ENCODE measurements at places on chromosomes 1 and 21.

GRCh38 chr1:155479205-155479604, 83.4 kb downstream of the ASH1L start:
- DNase-seq: no peak

GRCh38 chr1:154837034-154837671, 32.9 kb downstream of the KCNN3 start:
- no peak for DNase-seq

GRCh38 chr1:190762325-190762724, 284.7 kb upstream of the BRINP3 start:
- no peak for DNase-seq

- no peak for DNase-seq
Observed at GRCh38 chr1:79726321-79726720, 719.8 kb upstream of the ADGRL4 start.

GRCh38 chr1:207890136-207890738, 20.7 kb downstream of the CD34 start:
- no peak for DNase-seq

GRCh38 chr1:209911746-209912145, 26.3 kb upstream of the SYT14 start:
- no peak for DNase-seq

DNA sequence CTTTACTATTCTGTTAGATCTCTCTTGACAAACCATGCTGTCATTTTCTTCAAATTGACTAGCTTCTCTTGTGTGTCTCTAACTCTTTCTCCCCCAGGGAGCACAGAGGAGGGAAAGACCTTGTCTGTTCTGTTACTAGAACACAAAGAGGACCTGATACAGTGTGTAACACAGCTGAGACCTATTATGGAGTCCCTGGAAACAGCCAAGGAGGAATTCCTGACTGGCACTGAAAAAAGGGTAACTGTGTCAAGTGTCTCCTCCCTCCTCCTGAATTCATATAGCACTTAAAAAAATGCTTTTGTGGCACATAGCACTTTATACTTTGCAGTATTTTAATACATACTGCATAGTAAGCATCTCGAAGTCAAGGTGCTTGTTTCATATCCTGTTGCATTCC, 50.6 kb downstream of the ZBTB40 start:
- no peak for DNase-seq

GRCh38 chr1:229596925-229597699, 28.8 kb downstream of the TAF5L start:
- no peak for DNase-seq

DNA sequence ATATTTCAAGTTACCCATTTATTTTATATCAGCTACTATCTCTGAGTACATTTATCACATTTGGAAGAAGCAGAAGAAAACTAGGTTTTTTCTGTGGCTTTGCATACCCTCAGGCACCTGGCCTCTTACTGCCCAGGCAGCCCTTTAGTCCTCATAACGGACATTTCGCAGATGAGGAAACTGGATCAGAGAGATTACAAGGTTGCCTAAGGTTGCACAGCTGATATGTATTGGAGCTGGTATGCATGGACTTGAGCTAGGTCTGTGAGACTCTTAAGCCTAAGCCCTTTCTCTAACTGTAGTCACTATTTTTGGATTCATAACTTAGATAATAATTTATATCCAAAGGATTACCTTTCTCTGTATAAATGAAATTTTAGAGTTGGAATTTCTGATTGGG, 4.0 kb downstream of the CNIH3 start:
- DNase-seq: no peak

DNA sequence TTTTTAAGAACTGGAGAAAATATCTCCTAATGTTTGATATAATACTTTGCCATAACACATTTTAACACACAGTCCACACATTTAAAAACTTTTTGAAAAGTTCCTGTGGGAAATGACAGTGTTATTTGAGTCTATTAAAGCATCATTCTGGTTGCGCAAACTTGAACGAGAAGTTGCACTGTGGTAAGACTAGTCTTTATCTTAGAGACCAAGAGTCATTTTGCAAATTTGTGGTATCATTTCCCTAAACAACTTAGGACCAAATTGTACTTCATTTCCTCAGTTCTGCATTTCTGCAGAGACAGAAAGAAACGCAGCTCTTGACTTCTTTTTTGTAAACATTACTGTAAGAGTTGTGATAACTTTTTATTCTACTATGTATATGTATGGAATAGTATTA, at the start of gene RGS18:
Gene RGS18, plus strand, starts transcription at position 282 of the 400 bp plus-strand sequence. CDS start 176 bp downstream, outside the sequence.
- no peak for DNase-seq

DNA sequence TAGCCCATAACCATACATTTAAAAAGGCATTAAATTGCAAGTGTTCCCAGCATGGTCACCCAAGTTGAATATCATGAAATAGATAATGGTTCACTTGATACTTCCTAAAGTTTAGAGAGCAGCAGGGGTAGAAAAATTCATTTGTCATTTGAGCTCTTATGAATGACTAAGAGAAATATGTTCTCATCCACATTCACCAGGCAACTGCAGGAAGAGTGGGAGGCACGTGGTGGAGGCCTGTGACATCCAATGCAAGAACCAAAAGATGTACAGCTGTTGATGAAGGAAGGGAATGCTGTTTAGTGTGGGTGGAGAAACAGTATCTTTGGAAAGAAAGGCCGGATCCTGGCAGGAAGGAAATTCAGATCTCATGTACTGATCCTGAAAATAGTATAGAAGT, 473.1 kb downstream of the ADGRL2 start:
- no peak for DNase-seq

DNA sequence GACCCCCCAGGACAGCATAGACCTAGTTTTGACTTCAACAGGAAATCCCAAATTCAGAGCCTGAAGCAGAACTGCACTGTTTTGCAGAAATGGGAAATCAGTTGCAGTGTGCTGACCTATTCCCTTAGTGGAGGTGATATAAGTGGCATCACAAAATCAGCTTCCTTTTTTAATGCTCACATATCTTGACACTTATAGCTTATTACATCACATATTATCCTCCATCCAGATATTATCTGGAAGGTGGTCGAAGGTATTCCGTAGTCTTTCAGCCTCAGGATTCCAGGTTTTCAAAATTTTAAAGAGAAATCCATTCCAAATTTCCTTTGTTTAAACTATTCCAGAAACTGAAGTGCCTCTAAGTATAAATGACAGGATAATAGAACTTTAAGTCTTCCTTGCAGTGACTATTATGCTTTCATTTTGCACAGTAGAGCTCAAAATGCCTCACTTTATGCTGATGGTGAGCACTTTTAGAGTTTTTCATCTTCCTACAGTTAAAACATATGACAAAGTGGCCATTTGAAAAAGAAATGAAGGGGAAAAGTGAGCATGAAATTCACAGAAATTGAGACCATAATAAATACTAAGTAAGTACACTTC, 106.4 kb upstream of the DPYD start:
- no peak for DNase-seq

GRCh38 chr1:80536461-80536860, 1264.3 kb upstream of the ADGRL2 start:
- DNase-seq: no peak

GRCh38 chr1:20903437-20903836, 116.3 kb upstream of the HP1BP3 start:
- no peak for DNase-seq

DNA sequence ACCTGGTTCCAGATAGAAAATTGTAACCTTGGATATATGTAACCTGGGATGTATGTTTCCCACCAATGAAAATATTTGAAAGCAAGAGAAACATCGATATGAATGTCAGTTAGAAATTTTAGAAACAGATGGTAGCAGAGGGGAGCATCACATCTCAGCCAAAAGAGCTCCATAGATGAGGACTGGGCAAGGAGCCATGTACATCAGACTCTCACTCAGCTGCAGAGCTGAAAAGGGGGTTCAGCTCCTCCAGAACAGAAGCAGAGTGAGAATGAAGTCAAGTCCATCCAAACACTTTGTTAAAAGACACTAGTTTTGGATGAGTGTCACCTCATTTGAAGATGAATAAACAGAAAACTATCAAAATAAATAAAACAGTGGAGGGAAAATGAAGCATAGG, 202.4 kb downstream of the HMCN1 start:
- no peak for DNase-seq

DNA sequence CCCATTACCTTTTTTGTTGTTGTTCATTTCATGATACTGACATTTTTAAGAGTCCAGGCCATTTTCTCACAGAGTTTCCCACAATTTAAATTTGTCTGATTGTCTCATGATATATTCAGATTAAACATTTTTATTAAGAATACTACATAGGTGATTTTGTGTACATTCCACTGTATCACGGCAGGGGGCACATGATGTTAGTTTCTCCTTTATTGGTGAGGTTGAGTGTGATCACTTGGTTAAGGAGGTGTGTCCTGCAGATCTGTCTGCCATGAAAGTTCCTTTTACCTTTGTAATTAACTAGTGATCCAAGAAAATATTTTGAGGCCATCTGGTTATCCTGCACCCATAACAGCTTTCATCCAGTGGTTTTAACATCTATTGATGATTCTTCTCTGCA, 11.8 kb downstream of the RTCA start:
- DNase-seq: no peak

- no peak for DNase-seq
Observed at GRCh38 chr1:95437011-95437410, 203.0 kb downstream of the RWDD3 start.

GRCh38 chr1:35646043-35646442, 4.7 kb upstream of the PSMB2 start:
- DNase-seq: no peak

DNA sequence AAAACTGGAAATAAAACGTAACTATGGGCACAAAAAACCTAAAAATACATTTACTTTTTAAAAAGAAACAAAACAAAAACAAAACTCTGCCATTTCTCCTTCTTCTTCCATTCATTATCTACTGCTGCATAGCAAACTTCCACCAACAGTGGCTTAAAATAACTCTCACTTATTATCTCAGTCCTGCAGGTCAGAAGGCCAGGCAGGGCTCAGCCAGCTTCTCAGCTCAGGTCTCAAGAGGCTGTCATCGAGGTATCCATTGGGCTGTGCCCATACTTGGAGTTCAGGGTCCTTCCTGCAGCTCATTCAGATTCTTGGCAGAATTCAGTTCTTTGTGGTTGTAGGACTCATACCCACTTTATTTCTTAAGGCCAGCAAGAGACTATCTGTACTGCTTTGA, 352.7 kb upstream of the PLD5 start:
- no peak for DNase-seq

GRCh38 chr1:207828046-207828445, 76.2 kb downstream of the CD46 start:
- DNase-seq: no peak

DNA sequence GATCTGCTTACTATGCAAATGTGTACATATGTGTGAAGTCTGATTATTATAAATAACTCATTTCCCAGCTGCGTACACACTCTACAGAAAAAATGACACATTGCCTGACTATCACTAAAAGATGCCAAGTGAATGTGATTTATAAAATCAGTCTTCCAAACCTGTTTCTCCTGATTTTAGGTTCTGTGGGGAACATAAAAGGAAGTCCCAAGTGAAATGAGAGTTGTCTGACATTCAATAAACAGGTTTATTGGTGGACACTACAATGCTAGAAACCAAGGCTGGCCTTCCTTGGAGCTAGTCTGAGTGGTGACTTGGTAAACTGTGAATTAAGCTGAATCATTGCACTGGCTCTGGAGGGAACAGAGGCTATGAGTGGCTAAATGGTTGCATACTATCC, 287.9 kb upstream of the ESRRG start:
- no peak for DNase-seq

- DNase-seq: no peak
Observed at GRCh38 chr1:209527993-209528717, 55.4 kb upstream of the CAMK1G start.

Data from D721Med (cell line).